ENCODE measurements at places on chromosomes 7 and 10.

DNA sequence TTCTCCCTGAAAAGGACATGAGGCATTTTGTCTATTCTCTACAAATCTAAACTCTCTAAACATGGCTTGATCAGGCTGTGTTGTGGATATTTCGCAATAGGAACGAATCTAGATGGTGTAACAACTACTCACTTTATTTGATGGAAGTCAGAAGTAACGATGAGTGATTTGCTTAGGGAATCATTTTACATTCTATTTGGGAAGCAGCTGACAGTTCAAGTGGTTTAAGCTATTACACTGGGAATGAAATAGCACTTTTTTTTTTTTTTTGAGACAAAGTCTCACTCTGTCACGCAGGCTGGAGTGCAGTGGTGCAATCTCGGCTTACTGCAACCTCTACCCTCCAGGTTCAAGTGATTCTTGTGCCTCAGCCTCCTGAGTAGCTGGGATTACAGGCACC, 44.1 kb downstream of the NPY start:
- DNase-seq: no peak

- DNase-seq: no peak
Measured at GRCh38 chr10:3780021-3780770, 4.8 kb downstream of the KLF6 start.

GRCh38 chr10:29688230-29688661, 53.5 kb upstream of the SVIL start:
- no peak for DNase-seq

DNA sequence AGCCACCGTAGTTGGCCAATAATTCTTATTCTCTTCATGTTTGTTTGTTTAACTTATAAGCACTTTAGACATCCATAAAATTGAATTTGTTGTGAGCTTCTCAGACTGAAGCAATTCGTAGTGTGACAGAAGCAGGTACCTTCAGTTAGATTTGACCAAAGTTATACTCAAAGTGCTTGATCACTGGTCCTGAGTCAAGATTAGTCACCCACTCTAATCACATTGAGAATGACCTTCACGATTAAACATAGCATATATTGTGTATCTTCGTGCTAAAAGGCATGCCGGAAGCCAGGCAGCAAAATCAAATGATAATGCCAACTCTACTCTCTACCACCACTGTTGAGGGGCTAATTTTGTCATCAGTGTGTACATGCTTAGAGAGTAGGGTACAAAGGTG, 763.7 kb upstream of the MBL2 start:
- DNase-seq: no peak

DNA sequence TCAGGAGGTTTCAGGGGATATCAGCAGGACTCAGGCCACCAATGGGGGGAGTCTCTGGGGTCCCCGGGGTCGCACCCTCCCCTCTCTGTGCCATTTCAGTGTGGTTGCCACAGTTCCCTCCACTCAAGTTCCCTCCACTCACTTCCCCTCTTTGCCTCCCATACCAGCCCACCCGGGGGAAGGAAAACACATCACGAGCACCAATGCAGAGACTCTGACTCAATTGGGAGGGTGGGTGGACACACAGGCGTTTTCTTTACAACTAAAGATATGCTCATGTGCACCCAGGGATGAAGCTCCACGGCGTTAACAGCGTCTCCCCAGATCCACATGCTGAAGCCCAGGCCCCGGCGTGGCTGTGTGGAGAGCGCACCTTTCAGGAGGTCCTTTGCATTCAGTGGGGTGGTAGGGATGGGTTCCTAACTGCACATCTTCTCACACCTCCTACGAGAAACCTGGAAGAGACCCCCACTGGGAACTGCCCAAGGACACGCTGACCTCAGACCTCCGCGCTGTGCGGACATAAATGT, 254.1 kb downstream of the ZMYND11 start:
- DNase-seq: no peak

GRCh38 chr7:128833148-128833945, 3.1 kb downstream of the FLNC start:
- no peak for DNase-seq

DNA sequence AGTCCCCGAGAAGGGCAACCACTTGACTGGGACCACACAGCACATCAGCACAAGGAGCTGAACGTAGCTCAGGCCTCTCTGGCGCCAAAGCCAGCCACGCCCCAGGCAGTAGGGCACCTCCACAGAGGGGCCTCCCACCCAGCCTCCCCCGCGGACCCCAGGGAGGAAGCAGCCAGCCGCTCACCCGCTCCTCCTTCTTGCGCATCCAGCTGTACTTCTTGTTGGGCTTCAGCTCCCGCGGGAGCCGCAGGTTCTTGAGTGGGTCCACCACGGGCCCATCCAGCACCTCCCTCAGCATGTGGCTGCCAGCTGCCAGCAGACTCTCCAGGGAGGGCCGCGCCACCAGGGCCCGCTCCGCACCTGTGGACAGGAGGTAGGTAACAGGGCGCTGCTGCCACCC, 61.2 kb downstream of the TNRC18 start:
- no peak for DNase-seq

DNA sequence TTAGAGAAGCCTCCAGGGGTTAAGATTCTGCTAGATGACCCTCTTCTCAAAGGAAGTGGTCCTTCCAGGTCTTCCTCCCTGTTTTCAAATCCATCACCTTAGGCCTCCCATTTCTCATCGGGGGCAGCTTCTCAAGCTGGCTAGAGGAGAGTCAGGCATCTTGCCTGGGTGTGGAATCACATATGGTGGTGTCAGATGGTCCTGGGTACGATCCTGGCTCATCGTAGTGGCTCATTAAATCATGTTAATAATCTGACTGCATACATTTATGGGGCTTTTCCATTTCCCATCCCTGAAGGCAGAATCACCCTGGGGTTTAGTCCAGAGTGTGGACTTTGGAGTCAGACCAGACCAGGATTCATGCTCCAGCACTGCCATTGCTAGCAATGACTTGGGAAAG, 132.6 kb downstream of the RPS24 start:
- no peak for DNase-seq

DNA sequence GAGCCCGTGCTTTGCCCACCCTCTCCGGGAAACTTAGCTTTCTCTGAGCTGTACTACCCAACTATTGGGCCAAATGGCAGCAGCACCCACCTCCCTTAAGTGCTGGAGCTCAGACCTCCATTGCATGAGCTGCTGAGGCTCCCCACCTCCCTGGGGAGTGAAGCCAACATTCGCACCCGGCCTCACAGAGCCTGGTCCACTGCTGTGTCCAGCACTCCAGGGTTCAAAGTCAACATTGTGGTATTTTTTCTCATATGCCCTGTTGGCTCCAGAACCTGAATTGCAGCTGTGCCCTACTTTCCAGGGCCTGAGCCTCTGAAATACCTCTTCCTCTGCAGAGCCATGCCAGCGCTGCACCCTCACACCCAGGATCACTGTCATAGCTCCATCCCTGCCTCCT, 29.7 kb downstream of the ITGA8 start:
- DNase-seq: no peak

DNA sequence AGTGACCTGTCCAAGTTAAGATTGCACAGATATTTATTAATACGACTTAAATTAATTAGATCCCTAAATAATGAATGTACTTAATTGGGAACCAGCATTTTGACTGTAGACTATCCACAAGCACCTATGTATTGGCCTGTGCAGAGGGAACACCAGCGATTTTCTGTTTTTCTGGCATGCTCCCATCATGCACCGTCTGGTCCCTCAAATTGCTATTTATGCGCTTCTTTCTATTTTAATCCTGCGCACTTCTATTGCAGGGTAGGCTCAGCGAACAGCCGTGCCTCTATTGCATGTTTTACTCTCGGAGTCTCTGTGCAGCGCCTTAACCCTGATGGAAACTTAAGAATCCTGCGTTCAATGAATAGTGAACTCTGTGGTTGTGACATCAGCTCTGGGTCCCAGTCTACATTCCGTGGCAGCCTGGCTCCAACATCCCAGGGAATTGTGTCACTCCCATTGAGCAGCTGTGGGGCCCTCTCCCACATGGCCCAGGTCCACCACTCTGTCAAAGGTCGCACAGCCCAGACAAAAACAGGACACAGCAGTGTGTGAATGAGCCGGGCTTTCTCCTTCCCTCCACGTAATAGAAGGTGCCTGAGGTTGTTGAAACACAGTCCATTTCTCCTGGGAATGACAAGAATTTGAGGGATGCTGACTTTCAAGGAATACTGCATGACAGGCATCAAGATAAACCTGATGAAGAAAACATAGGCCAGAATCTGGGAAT, 239.7 kb upstream of the KLF6 start:
- DNase-seq: no peak

- DNase-seq: no peak
Measured at GRCh38 chr7:79782256-79782655, 328.8 kb upstream of the MAGI2 start.
